ENCODE measurements at places on chromosomes 5 and 9.

GRCh38 chr9:106625259-106625789 is 237.6 kb upstream of the ZNF462 start:
- DNase-seq = no peak

- no peak for DNase-seq
These were observed 311.1 kb upstream of the CLINT1 start for GRCh38 chr5:158170060-158170459.

GRCh38 chr5:98975682-98976407 is 47.0 kb upstream of the CHD1 start:
- DNase-seq = no peak

- no peak for DNase-seq
These were observed 150.5 kb downstream of the TLE1 start for GRCh38 chr9:81538890-81539289.

GRCh38 chr9:34995670-34996060 is 6.1 kb downstream of the DNAJB5 start:
- no peak for DNase-seq
